Brain pericyte (primary cell): ENCODE measurements at places on chromosomes 6 and 20.

GRCh38 chr6:19444481-19444880, 392.7 kb upstream of the ID4 start:
- no peak for DNase-seq

DNA sequence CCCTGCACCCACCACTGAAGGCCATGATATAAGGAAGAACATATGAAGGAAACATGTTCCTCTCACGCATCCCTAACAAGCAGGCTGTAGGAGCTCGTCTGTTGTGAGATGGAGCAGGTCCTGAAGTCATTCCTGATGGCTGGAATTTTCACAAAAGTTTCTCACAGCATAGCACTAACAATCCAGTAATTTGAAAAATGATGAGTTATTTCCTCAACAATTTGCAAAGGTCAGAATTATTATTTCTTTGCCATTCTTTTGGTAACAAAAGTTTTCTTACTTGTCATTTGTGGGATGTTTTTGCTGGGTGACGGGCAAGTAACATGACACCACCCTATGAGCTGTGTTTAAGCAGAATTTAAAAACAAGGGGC, 27.6 kb upstream of the FRMD1 start:
- no peak for DNase-seq

GRCh38 chr6:3523271-3523670, 66.4 kb upstream of the SLC22A23 start:
- DNase-seq = no peak

DNA sequence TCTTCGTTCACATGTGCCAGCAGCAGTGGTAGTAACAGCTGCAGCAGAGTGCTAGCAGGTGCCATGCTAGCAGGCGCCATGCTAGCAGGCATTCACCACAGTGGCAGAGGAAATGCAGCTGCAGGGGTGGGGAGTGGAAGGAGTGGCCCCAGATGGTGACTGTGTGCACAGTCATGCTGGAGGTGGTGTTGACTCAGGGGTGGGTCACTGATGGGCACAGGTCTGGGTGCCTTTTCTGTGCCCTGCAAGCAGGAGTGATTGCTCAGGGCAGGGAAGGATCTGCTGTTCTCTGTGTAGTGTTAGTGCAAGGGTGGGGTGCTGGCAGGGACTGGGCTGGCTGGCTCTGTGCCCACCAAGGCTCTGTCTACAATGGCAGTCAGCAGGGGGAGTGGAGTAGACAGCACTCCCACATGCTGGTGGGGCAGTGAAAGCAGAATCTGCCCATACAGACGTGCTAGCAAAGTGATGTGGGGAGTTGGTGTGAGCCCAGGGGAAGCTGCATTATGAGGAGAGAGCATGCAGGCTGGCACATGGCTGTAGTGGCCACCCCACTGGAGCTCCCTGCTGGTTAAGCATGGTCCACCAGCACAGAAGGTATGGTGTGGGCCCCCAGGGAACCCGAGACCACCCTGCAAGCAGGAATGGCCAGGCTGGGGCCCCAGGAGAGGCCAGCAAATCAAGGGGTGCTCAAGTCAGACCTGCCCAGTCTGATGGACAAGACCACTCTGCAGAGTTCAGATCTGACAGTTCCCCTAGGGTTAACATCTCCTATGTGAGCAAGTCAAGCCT, 11.4 kb upstream of the TSPYL4 start:
- DNase-seq = no peak

- DNase-seq = no peak
Measured at GRCh38 chr20:46342451-46343347, 34.4 kb upstream of the CDH22 start.

DNA sequence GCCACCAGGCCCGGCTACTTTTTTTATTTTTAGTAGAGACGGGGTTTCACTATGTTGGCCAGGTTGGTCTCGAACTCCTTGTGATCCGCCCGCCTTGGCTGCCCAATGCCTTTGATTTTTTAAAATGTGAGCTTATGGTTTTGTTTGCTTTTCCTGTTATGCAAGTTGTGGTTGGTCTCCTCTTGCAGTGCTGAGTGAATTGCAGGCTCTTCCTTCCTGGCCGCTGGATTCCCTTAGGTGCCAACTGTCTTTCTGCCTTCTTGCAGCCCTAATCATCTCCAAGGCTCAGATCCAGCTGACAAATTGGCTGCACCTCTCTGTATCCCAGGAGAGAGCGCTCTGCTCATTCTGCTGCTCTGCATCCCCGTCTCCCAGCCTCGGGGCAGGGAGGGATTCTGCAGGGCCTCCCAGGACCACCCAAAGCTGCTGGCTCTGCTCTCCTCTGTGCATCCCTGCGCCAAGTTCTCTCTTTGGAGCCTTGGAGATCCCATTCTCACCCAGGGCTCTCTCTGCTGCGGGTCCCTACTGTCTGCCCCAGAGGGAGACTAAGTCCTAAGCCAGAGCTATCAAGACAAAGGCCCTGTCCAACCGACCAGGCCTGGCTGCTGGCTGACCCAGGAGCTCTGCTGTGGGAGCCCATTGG, 14.1 kb upstream of the EMILIN3 start:
- DNase-seq = no peak

DNA sequence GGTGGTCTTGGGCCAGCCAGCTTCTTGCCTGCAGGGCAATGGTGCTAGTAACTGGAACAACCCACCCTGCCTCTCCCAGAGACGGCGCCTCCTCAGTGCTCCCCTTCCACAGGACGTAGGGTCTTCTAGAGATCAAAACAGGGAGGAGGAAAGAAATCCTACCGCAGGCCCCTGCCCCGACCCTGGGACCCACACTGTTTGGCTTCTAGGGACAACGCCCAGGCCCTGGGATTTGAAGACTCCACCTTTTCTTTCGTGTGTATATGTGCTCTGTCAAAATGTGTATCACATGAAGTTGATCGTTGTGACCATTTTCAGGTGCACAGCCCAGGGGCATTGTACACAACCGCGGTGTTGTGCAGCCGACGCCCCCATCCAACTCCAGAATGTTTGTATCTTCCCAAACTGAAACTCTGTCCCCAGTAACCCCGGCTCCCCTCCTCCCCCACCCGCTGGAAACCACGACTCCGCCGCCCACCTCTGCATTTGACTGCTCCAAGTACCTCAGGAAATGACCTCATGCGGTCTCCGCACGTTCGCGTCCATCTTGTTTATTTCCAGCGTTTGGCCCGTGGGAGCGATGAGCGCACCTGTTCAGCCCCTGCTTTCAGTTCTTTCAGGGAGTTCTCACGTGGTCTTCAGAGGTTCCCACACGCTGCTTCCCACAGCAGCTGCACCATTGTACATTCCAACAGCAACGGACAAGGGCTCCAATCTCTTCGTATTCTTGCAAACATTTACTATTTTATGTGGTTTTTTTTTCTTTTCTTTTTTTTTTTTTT, 3.4 kb upstream of the BHLHE23 start:
- DNase-seq = no peak

- DNase-seq = no peak
Measured at GRCh38 chr6:31701666-31702404, 1.3 kb downstream of the ABHD16A start.

GRCh38 chr6:87941556-87942358, 105.9 kb upstream of the SPACA1 start:
- DNase-seq = no peak

GRCh38 chr6:87287251-87287650, 35.1 kb upstream of the SMIM8 start:
- no peak for DNase-seq

GRCh38 chr6:164039954-164040375, 625.4 kb downstream of the QKI start:
- no peak for DNase-seq

GRCh38 chr20:16321291-16321690, 252.0 kb downstream of the KIF16B start:
- DNase-seq = no peak

DNA sequence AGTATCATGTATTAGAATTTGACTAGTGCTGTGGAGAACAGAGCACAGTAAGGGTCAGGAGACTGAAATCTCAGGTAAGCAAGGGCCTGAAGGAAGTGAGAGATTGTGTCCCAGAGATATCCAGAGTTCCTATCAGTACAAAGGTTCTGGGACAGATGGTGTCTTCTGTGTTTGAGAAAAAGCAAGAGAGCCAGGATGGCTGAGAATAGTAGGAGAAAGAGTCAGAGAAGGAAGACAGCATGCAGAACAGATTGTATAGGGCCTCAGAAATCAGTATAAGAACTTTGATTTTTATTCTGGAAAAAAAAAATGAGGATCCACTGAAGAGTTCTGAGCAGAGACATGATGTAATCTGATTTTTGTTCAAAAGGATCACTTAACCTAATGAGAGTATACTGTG, 74.8 kb upstream of the PLN start:
- no peak for DNase-seq

DNA sequence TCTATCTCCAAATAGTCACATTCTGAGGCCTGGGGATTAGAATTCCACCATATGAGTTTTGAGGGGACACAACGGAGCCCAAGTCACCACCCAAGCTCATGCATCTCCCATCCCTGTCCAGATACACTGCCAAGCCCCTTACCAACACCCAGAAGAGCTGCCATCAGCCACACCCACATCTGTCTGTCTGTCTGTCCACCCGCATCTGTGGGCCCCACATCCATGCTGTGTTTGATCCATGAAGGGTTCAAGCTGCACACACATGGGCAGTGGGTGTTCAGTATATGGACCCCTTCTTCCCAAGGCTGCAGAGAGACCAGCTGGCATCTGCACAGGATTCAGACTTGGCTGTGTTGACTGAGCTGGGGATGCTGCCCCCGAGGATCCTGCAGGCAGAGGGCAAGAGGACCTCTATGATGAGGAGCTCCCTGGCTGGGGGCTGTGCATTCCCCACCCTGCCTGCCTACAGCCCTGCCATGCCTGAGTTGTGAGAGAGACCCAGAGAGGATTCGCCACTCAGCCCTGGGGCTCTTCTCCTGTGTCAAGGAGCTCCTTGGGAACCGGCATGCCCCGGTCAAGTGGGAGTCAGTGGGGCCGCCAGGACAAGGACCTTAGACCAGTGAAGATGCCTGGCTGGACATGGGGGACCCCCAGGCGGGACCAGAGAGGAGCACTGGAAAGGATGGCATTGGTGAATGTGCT, 206.4 kb downstream of the SYNDIG1 start:
- DNase-seq = no peak

DNA sequence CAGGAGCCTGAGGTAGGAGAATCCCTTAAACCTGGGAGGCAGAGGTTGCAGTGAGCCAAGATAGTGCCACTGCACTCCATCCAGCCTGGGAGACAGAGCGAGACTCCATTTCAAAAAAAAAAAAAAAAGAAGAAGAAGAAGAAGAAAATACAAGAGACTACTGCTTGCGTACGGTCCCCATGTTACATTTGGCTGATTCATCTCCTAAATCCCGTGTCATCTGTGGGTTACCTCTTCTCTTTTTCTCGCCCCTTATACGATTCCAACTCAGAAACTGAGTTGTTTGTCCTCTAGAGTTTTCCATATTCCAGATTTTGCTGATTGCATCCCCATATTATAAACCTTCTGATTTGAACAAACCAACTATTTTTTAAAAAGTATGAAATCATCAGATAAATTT, 62.4 kb upstream of the NELFCD start:
- DNase-seq = no peak

- no peak for DNase-seq
Measured at GRCh38 chr20:62631336-62632308, 10.7 kb upstream of the SLCO4A1 start.

DNA sequence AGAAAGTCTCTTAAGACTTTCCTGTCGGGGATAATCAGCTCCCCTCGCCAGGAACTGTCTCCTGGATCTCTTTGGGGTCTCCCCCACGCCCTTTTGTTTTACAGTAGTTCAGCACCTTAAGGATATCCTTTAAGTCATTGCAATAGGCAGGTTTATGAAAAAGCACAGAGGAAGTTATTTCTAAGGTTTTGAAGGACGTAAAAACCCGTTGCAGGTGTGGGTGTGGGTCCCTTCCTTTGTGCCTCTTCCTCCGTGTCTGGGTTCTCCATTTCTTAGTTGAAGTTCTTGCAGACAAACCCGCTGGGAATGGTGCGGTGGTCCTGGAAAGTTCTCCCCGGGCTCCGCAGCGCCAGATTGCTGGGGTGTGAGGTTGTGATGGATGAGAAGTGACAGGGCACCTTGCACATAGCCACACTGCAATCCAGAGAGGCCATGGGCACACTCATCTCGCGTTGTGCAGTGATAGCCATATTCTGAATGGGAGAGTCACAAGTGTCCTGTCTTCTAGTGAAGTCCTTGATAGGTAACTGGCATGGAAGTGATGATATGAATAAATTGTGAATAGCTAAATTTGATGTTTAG, 65.2 kb downstream of the GTF2H5 start:
- no peak for DNase-seq

- no peak for DNase-seq
Measured at GRCh38 chr6:143505537-143505936, 6.0 kb downstream of the FUCA2 start.

GRCh38 chr20:46690219-46691106, 1.2 kb upstream of the TP53RK start:
- no peak for DNase-seq

DNA sequence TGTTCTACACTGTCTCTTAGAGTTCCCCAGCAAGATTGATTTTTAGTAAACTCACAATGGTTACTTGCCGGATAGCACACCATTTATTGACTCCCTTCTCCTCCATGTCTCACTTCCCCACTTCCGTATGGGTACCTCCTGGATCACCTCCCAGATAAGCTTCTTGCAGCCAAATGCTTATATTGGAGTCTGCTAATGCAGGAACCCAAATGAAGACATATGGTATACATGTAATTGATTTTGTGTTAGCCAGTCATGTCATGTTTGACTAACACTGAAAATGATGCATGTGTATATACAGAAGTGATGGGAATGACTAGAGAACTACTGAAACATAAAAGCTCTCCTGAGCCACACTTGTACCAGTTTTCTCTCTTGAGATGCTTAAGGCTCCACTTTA, 46.1 kb upstream of the TMX4 start:
- DNase-seq = no peak

GRCh38 chr6:75504465-75505222, 11.0 kb upstream of the FILIP1 start:
- DNase-seq = no peak

DNA sequence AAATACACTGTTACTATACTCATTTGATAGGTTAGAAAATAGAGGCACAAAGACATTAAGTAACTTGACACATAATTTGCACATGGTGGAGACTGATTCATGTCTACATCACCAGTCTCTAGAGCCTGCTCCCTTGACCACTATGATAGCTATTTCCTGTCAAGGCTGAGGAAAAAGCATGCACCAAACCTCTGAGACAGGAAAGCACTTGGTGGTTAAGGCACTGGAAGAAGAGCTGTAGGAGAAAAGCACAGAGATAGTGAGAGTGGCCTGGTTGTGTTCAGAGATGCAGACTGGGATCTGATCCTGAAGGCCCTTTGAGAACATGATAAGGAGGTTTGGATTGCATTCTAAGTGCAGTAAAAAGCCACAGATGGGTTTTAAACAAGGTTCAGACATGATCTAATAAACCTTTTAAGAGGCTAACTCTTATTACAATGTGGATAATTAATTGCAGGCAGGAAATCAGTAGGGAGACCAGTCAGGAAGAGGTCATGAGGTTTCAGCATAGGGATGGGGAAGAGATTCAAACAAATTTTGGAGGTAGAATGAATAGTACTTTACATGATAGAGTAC, 168.9 kb downstream of the PHF3 start:
- DNase-seq = no peak

GRCh38 chr6:138659998-138660397, 113.6 kb upstream of the CCDC28A start:
- no peak for DNase-seq

GRCh38 chr6:91155129-91155785, 568.4 kb upstream of the MAP3K7 start:
- DNase-seq = no peak

- no peak for DNase-seq
Measured at GRCh38 chr20:1302685-1303541, 26.0 kb downstream of the SDCBP2 start.
